Psoas muscle (tissue), 8 donors: ENCODE measurements at places on chromosomes 13 and 19. TPM values are rescaled to one million over a fixed set of nuclear protein-coding genes. Genes with fewer than 3 reads are reported as not detected.

- peak overlapping the region; percentile 72 for H3K27ac ChIP-seq
- no peak overlapping the region for H3K4me3 ChIP-seq
- peaks cover 18% of the 10 kb centered on the region for H3K36me3 ChIP-seq
- no peak for DNase-seq
- no peaks in the 10 kb centered on the region for H3K27me3 ChIP-seq
Observed at GRCh38 chr19:34316741-34317301, 48.2 kb upstream of the GPI start.

DNA sequence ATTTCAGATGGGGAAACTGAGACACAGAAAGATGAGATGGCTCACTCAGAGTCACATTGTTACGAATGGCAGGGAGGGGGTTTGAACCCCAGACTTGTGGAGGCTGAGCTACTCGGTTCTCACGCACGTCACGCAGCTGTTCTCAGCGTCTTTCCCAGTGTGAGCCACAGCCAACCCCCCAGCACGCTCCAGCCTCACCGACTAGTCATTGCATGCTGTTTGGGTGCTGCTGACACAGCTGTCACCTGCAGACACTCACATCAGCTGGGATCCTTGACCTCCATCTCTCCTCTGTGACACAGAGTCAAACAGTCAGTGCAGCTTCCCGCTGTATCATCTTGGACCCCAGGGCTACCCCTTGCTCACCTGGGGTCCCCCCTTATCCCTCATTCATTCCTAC lies 2.4 kb upstream of the NCAN start:
- H3K36me3 ChIP-seq: no peaks in the 10 kb centered on the region
- DNase-seq: no peak
- no peaks in the 10 kb centered on the region for H3K4me1 ChIP-seq
- peaks cover 48% of the 10 kb centered on the region for H3K27me3 ChIP-seq

DNA sequence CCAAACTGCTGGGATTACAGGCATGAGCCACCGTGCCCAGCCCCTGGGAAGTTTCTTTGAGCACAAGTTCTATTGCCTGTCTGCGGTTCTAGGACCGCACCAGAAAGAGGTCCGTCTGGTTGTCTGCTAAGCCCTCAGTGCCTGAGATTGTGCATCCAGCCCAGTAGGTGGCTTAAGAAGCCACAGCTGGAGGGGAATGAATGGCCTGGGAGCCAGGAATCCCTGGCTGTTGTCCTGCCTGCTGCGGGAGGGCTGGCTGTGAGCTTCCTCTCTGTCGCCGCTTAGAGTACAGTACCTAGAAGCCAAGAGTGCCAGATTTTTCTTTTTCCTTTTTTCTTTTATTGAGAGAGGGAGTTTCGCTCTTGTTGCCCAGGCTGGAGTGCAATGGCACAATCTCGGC lies 4.2 kb upstream of the TYK2 start:
- no peak for DNase-seq
- no peak overlapping the region for H3K4me3 ChIP-seq
- H3K36me3 ChIP-seq: no peaks in the 10 kb centered on the region
- H3K4me1 ChIP-seq: peaks cover 3% of the 10 kb centered on the region
- H3K27me3 ChIP-seq: no peaks in the 10 kb centered on the region

Gene DAND5
- not detected for total RNA-seq
